ENCODE measurements at places on chromosomes 4 and X. TPM values are rescaled to one million over a fixed set of nuclear protein-coding genes. Genes with fewer than 3 reads are reported as not detected.

The GPR143 gene
- total RNA-seq, result not detected

The HS6ST2 gene
- total RNA-seq, result 0.06 TPM

The MAGEA2B gene
- total RNA-seq, result not detected

The AGTR2 gene
- total RNA-seq, result 0.41 TPM

The MAGEA1 gene
- not detected for total RNA-seq

The RXFP1 gene
- 0.18 TPM for total RNA-seq

The CSAG3 gene
- not detected for total RNA-seq

The PPEF1 gene
- 0.09 TPM for total RNA-seq

The ETDA gene
- total RNA-seq, result not detected

The TMSB15A gene
- total RNA-seq, result not detected

The MTMR8 gene
- total RNA-seq, result 0.77 TPM

The HTN1 gene
- total RNA-seq, result not detected

The KCNIP4 gene
- total RNA-seq, result not detected

The FAM47C gene
- not detected for total RNA-seq

The CCKAR gene
- total RNA-seq, result not detected

The F8A2 gene
- total RNA-seq, result not detected

The GRPR gene
- 0.29 TPM for total RNA-seq

The OCIAD1 gene
- total RNA-seq, result 149 TPM

The PPARGC1A gene
- total RNA-seq, result 180 TPM

The ENPP6 gene
- total RNA-seq, result 0.10 TPM

The CXCL8 gene
- 0.82 TPM for total RNA-seq

The HOPX gene
- total RNA-seq, result 9.6 TPM

The MAGED2 gene
- total RNA-seq, result 92.6 TPM

The PCSK1N gene
- 9.8 TPM for total RNA-seq

The SPP1 gene
- 11.5 TPM for total RNA-seq

The PDZD11 gene
- 37.1 TPM for total RNA-seq

The RAB9B gene
- 21.4 TPM for total RNA-seq

The SSX3 gene
- total RNA-seq, result not detected

The WDR17 gene
- 0.60 TPM for total RNA-seq

The VCX gene
- total RNA-seq, result not detected

The PNMA5 gene
- total RNA-seq, result not detected

The SPRY1 gene
- 59.6 TPM for total RNA-seq

The MAGEA12 gene
- total RNA-seq, result not detected

The ART3 gene
- total RNA-seq, result 41.2 TPM

The PHEX gene
- not detected for total RNA-seq

The IL15 gene
- total RNA-seq, result 3.5 TPM

The TLL1 gene
- total RNA-seq, result 2.4 TPM

The SPANXN4 gene
- not detected for total RNA-seq

The ZDHHC15 gene
- total RNA-seq, result 2.6 TPM

The MAMLD1 gene
- total RNA-seq, result 2.7 TPM

The RHOXF2 gene
- total RNA-seq, result not detected

The HTT-AS gene
- total RNA-seq, result not detected

The CCDC158 gene
- total RNA-seq, result 0.62 TPM

The LAMTOR3 gene
- 29.2 TPM for total RNA-seq

The AP1AR gene
- total RNA-seq, result 9.6 TPM

The RHOH gene
- total RNA-seq, result 0.68 TPM

The ZNF41 gene
- 10.8 TPM for total RNA-seq

The SLC4A4 gene
- total RNA-seq, result 22.8 TPM

The SRPK3 gene
- total RNA-seq, result 24.1 TPM

The SLC9A6 gene
- 14.6 TPM for total RNA-seq

The ANOS1 gene
- 5.9 TPM for total RNA-seq

The IL21 gene
- not detected for total RNA-seq

The DNAAF6 gene
- total RNA-seq, result not detected

The LUZP4 gene
- total RNA-seq, result not detected

The OSTC gene
- 43.3 TPM for total RNA-seq

The BMX gene
- 1.6 TPM for total RNA-seq

The HTN3 gene
- not detected for total RNA-seq
